Activated CD8-positive, alpha-beta T cell treated with anti-CD3 and anti-CD28 coated beads for 36 hours (primary cell): ENCODE measurements at places on chromosomes 2 and 18. TPM values are rescaled to one million over a fixed set of nuclear protein-coding genes. Genes with fewer than 3 reads are reported as not detected.
A peak's percentile ranks its signal among the peaks of the same experiment; 100 is the strongest.

DNA sequence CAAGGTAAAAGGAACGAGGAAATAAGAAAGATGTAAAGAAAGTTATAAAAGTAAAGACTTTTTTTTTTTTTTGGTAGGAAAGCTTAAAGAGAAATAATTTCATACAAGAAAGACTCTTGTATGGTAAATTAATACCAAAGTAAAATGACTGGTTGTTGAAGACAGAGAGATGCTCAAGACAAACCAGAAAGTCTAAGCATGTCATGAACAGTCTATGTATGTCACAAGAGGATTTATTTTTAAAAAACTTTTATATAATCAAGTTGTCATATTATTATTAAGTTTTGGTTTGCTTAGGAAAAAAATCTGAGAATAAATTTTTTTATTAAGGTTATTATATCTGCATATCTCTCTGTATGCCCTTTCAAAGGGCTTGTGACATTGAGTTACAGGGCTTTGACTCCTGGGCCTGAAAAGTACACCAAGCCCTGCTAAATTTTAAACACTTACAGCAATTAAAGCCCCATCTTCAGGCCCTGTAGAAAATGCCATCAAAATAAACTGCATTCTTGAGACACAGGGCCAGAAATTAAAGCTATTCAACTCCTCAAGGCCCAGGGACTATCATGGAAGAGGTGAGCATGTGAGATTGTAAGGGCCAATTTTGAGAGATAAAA lies 10.9 kb upstream of the SGPP2 start:
- H3K36me3 ChIP-seq: no peaks in the 10 kb centered on the region
- H3K27me3 ChIP-seq: no peaks in the 10 kb centered on the region
- H3K4me1 ChIP-seq: no peaks in the 10 kb centered on the region
- no peak for DNase-seq

DNA sequence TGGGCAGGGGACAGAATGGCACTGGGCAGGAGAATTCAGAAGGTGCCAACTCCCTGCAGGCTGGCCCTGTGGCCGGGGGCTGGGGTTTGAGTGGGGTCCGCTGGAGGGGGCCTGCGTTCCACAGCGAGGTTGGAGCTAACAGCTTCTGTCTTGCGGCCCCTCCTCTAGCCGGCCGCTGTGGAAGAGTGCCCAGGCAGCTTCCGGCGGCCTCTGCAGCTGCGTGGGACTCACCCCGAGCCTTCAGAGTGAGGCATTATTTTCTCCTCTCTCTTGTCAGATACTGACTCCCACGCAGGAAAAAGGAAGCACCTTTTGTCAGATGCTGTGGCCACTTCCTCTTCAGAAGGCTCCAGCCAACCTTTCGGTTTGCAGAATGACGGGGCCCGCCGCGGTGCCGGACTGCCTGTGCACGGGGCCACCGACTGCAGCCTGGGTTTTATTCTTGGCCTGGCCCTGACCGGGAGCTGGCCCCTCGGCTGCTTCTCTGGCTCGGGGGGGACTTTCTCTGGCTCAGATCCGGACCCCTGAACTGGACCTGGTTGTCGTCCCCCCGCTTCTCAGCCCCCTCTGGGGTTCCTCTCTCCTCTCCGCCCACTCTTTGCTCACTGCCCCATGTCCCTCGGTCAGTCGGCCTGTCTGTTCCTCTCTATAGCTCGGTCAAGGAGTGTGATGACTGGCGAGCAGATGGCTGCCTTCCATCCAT lies 40.1 kb downstream of the ARHGAP25 start:
- H3K4me3 ChIP-seq: peak overlapping the region; percentile 75
- H3K4me1 ChIP-seq: peaks cover 87% of the 10 kb centered on the region
- peak overlapping the region; percentile 99 for H3K27ac ChIP-seq
- no peaks in the 10 kb centered on the region for H3K27me3 ChIP-seq
- H3K36me3 ChIP-seq: peaks cover 63% of the 10 kb centered on the region

- H3K4me3 ChIP-seq: no peak overlapping the region
- peaks cover 2% of the 10 kb centered on the region for H3K4me1 ChIP-seq
- H3K36me3 ChIP-seq: no peaks in the 10 kb centered on the region
- H3K27me3 ChIP-seq: no peaks in the 10 kb centered on the region
- H3K27ac ChIP-seq: no peak overlapping the region
Measured at GRCh38 chr2:108923736-108924579, 65.1 kb downstream of the EDAR start.

GRCh38 chr18:23981369-23981980 lies 33.1 kb upstream of the TTC39C start:
- no peak for DNase-seq
- H3K27me3 ChIP-seq: no peaks in the 10 kb centered on the region
- H3K36me3 ChIP-seq: peaks cover 2% of the 10 kb centered on the region
- H3K4me3 ChIP-seq: no peak overlapping the region

GRCh38 chr2:169358016-169358415 lies 4.3 kb downstream of the LRP2 start:
- DNase-seq: no peak
- H3K36me3 ChIP-seq: no peaks in the 10 kb centered on the region
- H3K4me1 ChIP-seq: peaks cover 19% of the 10 kb centered on the region

DNA sequence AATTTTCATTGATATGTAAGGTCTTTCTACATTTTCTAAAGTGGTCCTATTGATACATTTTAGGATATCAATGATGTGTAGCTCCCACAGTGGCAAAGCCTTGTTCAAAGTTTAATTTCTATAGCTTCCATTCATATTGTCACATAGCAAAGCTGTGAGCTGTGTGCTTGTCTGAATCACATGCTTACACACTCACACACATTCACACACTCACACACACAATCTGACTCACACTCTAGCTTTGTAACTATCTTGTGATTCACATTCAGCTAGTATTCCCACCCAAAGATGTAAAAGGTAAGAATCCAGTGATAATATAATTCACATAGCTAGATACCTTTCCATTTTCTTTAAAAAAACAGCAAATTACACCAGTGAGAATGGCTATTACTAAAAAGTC lies 58.7 kb downstream of the MAPRE2 start:
- peaks cover 31% of the 10 kb centered on the region for H3K36me3 ChIP-seq
- no peak overlapping the region for H3K4me3 ChIP-seq
- H3K27me3 ChIP-seq: no peaks in the 10 kb centered on the region
- peaks cover 22% of the 10 kb centered on the region for H3K4me1 ChIP-seq

- no peak overlapping the region for H3K4me3 ChIP-seq
- DNase-seq: no peak
- no peaks in the 10 kb centered on the region for H3K4me1 ChIP-seq
- no peaks in the 10 kb centered on the region for H3K36me3 ChIP-seq
- H3K27ac ChIP-seq: no peak overlapping the region
Measured at GRCh38 chr2:166364476-166365161, 11.1 kb downstream of the SCN9A start.

DNA sequence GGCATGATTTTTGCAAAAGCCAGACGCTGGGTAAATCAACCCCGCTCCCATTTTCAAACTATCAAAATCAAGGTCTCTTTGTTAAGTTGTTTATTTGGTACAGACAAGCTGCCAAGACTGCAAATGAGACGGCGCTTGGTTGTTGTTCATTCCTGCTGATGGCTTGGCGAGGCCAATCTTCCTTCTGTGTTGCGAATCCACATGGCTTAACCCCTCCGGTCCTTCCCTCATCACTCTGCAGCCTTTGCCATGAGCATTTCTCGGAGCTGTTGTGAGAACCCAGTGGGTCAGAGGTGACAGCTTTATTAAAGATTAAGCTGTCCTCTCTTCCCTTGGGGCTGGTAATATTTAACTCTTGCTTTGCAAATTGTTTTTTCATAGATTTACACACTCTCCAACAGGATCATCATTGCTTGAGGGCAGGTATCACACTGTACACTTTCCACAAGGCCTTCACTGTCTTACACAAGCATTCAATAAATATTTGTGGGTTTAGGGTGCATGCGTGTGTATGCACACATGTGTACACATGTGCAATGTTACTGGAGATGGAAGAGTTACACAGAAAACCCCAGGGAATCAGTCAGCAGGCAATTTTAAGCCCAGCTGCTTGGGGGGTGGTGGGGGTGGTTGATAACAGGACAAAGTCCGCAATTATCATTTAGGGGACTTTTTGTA lies 27.8 kb upstream of the KCNF1 start:
- H3K27me3 ChIP-seq: peaks cover 3% of the 10 kb centered on the region
- DNase-seq: no peak
- H3K27ac ChIP-seq: no peak overlapping the region
- no peaks in the 10 kb centered on the region for H3K36me3 ChIP-seq

CRYBA2 gene
- total RNA-seq: not detected

DNA sequence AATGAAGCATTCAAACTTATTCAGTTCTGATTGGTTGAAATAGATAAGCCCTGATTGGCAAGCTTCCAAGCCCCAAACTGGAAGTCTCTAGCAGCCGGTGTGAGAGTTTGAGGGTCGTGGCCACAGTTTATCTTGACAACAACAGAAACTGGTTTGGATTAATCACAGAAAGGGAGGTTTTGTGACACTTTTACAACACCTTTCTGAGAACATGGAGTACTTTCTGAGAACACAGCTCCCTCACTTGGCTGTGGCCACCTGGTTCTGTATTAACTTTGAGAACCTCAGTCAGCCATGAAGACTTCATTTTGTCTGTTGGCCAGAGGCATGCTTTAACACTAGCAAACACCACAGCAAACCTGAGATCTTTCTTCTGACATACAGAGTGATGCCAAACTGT lies 280.7 kb upstream of the VWC2L start:
- no peaks in the 10 kb centered on the region for H3K4me1 ChIP-seq
- no peak overlapping the region for H3K27ac ChIP-seq
- no peak for DNase-seq
- H3K36me3 ChIP-seq: no peaks in the 10 kb centered on the region
- no peaks in the 10 kb centered on the region for H3K27me3 ChIP-seq
- no peak overlapping the region for H3K4me3 ChIP-seq

- H3K4me3 ChIP-seq: no peak overlapping the region
- no peaks in the 10 kb centered on the region for H3K4me1 ChIP-seq
- no peaks in the 10 kb centered on the region for H3K36me3 ChIP-seq
- no peak overlapping the region for H3K27ac ChIP-seq
- H3K27me3 ChIP-seq: peaks cover 18% of the 10 kb centered on the region
Measured at GRCh38 chr2:149148194-149149006, 109.9 kb downstream of the LYPD6B start.

DNA sequence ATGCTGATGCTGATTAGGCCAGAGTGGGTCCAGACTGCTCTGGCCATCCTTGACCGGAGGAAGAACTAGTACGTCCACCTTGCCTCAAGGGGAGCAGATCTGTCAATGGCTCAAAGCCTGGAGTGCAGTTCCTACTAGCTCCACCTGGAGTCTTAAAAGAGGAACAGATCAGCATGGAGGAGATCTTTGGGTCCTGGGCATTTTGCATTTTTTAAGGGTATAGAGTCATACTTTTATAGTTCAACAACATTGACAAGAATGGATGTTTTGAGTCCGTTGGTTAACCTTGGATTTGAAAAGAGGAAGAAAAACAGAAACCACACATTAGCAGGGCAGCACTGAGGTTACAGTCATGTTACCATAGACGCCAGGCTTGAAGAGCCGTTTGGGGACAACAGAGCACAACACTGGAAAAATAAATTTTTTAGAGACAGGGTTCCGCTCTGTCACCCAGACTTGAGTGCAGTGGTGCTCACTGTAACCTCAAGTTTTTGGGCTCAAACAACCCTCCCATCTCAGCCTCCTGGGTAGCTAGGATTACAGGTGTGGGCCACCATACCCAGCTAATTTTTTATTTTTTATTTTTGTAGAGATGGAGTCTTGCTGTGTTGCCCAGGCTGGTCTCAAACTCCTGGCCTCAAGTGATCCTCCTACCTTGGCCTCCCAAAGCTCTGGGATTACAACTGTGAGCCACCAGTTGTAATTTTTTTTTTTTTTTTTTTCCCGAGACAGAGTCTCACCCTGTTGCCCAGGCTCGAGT lies 78.5 kb downstream of the PRKCE start:
- H3K4me3 ChIP-seq: no peak overlapping the region
- DNase-seq: no peak
- no peaks in the 10 kb centered on the region for H3K4me1 ChIP-seq
- no peaks in the 10 kb centered on the region for H3K36me3 ChIP-seq
- H3K27ac ChIP-seq: no peak overlapping the region
- H3K27me3 ChIP-seq: no peaks in the 10 kb centered on the region

SGPP2 gene
- 3.0 TPM for total RNA-seq

DNA sequence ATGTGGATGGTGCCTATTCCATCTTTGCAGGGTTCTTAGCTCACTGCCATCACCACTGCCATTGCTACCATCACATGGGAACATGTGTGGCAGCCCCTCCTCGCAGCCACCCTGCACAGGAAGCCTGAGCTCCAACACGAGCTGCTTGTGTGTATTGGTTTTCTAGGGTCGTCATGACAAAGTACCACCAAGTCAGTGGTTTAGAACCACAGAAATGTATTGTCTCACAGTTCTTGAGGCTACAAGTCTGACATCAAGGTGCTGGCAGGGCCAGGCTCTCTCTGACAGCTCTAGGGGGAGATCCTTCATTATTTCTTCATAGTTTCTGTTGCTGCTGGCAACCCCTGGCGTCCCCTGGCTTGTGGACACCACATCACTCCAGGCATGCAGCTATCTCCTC lies 10.3 kb upstream of the IL1R2 start:
- H3K27me3 ChIP-seq: no peaks in the 10 kb centered on the region
- H3K4me1 ChIP-seq: peaks cover 13% of the 10 kb centered on the region
- H3K4me3 ChIP-seq: no peak overlapping the region
- H3K27ac ChIP-seq: no peak overlapping the region
- no peaks in the 10 kb centered on the region for H3K36me3 ChIP-seq
